ENCODE measurements at places on chromosomes 7 and 10.

DNA sequence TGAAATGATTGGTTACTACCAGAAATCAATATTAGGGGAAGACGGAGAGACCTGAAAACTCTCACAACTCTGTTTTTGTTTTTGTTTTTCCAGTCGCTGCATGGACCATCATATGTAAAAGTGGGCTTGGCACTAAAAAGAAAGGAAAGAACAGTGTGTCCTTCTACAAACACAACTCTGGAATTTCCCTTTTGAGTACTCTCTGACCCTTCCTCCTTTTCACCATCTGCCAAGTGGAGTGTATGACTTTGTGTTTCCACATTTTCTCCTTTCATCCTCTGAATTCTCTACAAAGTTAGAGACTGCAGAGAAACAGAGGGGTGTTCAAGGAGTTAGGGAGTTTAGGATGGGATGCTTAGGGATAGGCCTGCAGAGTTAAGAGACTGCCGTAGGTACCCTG is 92.0 kb downstream of the MDFIC start:
- DNase-seq = no peak

DNA sequence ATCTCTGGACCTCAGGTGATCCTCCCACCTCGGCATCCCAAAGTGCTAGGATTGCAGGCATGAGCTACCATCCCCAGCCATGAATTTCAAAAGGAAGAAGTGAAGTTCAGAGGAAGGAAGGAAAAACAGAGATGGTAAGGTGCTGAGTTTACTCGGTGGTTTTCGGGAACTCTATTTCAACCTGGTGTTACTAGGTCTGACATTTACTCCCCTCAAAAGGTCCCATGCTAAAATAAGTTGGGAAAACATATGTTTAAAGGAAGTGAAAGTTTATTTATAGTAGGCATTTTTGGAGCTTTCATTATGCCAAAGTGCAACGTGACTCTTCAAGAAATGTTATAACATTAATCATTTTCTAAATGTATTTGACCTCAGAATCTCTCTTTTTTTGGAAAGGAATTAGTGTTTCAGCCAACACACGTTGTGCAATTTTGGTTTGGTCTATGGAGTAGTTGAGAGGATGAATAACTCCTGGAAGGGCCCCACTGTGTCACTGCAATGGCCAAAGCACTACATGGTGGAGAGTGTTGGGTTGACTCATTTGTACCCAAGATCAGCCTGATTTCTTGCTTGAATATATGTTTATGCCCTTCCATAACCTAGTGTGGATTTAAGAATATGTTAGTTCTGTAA is 114.7 kb upstream of the FAM171A1 start:
- DNase-seq = no peak

DNA sequence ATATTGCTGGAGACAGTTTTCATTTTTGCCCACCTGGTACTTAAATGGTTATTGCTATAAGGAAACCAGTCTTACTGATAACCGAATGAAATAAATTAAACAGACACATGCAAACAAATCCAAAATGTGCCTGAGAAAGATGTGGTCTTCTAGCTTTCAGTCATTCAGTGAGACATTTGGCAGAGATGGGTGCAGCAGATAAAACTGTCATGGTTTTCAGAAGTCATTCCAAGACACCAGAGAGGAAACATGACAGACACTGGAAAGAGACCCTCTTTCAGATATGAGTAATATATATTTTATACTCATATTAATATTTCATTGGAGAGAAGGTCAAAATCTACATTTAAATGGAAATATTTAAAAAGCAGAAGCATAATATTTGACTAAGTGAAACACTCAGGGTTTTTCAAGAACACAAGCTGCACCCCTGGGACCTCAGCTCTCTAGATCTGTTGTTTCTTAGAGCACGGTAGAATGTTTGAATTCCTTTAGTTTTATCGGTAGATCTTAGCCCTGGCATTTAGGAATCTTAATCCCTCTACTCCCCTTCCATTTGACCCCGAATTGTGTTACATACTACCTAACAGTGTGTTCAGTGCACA is 246.1 kb downstream of the AUTS2 start:
- DNase-seq = no peak

DNA sequence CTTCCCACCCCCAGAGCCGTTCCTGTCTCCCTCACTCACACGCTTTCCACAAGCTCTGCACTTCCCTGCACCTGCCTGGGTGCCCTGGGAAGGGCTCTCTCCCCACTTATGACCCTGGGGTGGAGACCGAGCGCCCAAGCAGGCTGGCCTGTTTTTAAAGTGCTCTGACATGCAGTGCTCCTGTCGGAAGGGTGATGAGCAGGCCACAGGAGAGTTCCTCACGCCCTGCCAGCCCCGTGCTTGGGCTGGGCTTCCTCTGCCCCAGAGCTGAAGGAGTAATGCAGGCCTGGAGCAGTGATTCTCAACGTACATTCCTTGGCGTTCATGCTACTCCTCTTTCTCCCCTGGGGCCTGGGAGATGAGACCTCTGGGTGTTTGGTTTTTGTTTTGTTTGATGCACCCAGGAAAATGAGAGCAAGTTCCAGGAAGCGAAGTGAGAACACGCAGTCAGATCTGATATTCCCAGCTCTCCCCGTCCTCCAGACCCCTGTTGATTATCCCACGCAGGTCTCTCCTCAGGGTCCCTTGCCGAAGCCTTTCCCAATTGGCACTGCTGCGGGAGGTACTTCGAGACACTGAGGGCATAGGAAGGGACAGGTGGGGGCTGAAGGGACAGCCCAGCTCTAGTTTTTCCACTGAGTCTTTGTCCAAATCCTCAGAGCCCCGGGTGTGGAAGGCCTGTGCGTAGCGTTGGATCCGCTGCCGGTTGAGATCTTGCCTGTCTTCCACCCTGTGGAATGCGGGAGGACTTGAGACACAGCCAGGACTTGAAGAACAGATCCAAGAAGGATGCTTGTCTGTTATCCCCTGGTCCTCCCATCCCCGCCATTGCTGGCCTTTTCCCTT is 14.1 kb downstream of the TRPV6 start:
- no peak for DNase-seq

GRCh38 chr7:55190511-55191160 is 171.8 kb downstream of the EGFR start:
- DNase-seq = no peak

GRCh38 chr7:82805527-82805960 is 357.1 kb downstream of the PCLO start:
- no peak for DNase-seq

- DNase-seq = no peak
These were observed 15.3 kb downstream of the HNRNPA2B1 start for GRCh38 chr7:26185131-26185843.

GRCh38 chr10:27743877-27744801 is 1.5 kb downstream of the MKX start:
- DNase-seq = peak; percentile 34

- no peak for DNase-seq
These were observed 6.0 kb downstream of the RHOBTB1 start for GRCh38 chr10:60937784-60938654.

DNA sequence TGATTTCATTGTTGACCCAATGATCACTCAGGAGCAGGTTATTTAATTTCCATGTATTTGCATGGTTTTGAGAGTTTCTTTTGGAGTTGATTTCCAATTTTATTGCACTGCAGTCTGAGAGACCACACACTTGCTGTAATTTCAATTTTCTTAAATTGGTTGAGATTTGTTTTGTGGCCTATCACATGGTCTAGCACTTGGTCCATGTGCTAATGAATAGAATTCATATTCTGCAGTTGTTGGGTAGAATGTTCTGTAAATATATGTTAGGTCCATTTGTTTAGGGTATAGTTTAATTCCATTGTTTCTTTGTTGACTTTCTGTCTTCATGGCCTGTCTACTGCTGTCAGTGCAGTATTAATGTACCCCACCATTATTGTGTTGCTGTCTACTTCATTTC is 36.3 kb upstream of the PPP1R9A start:
- no peak for DNase-seq

GRCh38 chr10:101291331-101292193 is 62.3 kb upstream of the LBX1 start:
- peak; percentile 78 for DNase-seq

DNA sequence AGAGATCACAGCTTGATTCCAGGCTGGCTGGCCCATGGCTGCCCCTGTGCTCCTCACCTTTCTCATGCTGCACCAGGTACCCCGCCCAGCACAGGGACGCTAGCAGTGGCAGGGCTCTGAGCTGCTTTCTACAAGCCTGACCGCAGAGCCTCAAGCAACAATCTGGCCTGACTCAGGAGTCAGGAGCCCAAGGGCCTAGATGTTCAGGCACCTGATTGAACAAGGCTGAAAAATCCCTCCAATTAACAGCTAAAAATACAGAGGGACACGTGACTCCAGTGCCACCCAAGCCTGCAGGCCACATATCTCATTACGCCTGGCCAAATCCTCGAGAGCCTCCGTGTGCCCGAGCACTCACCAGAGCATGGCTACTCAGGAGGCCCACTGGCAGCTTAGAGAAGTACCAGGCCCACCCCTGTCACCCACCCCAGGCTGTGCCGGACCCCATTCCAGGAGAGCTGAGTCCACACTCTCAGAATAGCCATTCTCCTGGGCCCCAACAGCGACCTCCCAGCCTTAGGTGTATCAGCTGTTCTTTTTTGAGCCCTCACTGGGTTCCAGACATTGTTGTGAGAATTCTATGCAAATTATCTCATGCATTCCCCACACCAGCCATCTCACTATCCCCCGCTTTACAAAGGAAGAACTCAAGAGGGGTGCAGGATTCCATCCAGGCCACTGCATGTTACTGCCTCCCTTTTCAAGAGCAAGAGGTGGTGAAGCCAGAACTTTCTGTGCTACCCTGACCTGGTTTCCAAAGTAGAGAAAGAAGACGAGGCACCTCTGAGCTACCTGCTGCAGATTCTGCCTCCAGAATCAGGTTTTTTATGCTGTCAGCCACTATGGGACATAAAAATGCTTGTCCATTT is 98.3 kb downstream of the COL13A1 start:
- DNase-seq = no peak

DNA sequence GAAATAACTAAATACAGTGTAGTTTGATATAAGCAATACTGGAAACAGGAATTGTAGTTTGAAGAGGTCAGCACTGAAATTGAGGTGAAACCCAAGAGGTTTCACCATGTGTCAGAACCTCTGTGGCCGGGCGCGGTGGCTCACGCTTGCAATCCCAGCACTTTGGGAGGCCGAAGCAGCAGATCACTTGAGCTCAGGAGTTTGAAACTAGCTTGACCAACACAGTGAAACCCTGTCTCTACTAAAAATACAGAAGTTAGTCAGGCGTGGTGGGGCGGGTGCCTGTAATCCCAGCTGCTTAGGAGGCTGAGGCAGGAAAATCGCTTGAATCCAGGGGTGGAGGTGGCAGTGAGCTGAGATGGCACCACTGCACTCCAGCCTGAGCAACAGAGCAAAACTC is 13.7 kb downstream of the AHCYL2 start:
- DNase-seq = no peak

GRCh38 chr10:107443326-107443725 is 278.8 kb upstream of the SORCS1 start:
- DNase-seq = no peak

- no peak for DNase-seq
These were observed 44.0 kb upstream of the GRID1 start for GRCh38 chr10:86410542-86411124.

- DNase-seq = no peak
These were observed 569.4 kb upstream of the STEAP1 start for GRCh38 chr7:89584896-89585295.

DNA sequence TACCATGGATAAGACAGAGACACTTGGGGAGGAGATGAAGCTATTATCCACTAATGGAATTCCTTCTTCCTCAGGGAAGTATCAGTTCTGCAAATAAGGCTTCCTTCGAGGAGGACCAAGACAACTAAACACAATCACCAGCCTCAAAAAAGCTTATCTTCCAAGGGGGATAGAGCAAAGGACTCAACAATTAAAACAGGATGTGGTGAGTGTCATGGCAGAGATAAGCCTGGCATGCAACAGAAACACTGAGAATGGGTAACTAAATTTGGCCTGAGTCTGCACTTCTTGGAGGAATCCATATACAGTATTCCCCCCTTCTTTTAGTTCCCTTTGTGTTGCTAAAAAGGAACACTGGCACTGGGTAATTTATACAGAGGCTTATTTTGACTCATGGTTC is 1285.2 kb downstream of the GATA3 start:
- no peak for DNase-seq

DNA sequence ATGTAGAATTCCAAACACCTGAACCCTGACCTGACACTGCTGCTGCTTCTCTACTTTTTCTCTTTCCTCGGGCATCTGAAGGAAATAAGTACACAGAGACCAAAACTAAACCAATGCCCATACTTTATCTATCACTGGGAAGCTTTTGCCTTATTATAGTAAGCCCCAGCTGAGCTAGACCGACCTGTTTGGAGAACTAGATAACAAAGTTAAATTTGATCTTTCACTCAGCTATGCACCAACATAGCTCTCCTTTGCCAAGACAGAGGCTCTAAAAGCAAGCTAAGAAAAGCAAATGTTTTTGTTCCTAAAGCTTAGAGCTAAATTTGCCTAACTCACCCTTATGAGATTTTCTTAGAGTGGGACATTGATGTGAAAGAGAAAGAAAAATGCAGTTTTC is 39.1 kb downstream of the NHLRC2 start:
- DNase-seq = no peak

DNA sequence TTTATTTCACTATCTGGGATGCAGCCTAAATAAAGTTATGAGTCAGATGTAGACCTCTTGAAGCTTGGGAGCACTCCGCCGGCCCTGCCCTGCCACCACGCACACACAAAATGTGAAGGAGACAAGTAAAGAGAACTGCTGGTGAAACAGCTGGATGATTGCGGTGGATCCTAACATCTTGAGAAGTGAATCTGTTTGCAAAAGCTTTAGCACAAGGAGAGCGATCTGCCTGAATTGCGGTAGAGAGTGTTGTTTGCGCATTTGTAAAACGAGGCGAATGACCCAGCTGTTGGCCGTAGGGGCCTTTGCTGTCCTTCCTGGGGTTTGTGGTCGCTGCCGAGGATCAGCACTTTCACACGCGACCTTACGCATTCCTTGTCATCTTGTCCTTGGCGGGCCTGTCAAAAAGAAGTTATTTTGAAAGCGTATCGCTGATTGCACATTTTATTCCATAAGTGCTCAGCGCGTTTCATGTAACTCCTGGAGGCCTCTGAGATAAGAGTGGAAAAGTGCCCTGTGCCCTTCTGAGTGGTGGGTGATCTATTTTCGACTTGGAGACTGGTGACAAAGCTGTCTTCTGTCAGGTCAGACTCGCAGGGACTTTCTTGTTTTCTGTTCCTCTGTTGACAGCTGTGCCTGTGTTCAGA is 40.8 kb downstream of the RBM20 start:
- no peak for DNase-seq

- DNase-seq = no peak
These were observed 35.5 kb upstream of the BICC1 start for GRCh38 chr10:58477122-58477521.

DNA sequence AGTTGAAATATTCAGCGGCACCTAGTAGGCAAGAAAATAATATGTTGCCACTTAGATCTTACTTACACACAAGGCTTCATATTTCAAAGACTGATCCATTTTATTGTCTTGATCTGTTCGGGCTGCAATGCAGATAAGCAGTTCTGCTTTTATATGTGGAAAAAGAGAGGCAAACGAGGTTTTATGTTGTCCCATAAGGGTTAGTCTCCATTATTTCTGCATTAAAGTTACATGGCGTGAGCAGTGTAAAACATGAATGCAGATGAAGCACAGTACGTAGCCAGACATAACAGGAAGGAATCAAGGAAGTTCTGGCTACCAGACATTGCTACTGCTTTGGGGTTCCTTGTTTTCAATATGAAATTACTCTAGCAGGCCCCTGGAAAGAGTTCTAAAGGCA is 224.8 kb downstream of the BBS9 start:
- no peak for DNase-seq

Data from neural crest cell (in vitro differentiated cells).